ENCODE measurements at places on chromosomes 1 and 21.

DNA sequence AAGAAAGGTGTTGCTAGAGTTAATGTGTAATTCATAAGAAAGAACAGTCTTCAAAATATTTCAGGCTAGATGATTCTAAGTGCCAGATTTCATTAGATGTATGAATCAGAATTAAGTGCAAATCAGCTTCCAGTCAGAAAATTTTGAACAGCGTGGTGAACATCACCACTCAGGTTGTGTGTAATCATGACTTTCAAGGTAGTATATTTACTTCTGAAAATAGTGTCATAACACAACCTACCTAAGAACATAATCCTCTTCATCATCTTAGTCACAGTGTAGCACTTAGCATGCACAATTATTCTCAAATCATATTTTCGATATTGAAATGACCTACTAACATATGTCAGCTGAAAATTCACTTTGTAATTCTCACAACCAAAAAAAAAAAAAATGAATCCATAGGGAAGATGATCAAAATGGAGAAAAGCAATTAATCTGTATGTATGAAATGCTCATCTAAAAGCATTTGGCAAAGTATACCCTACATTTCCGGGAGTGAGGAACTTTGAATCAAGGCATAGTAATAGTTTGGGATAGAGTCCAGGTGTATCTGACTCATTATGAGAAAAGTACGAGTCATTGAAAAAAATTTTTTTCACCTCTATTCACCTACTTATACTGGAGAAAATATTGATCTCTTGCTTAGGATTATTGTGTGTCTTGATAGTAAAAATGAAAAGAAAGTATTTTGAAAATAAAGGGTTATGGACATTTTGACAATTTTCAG, 221.8 kb upstream of the CHRM3 start:
- DNase-seq: no peak

DNA sequence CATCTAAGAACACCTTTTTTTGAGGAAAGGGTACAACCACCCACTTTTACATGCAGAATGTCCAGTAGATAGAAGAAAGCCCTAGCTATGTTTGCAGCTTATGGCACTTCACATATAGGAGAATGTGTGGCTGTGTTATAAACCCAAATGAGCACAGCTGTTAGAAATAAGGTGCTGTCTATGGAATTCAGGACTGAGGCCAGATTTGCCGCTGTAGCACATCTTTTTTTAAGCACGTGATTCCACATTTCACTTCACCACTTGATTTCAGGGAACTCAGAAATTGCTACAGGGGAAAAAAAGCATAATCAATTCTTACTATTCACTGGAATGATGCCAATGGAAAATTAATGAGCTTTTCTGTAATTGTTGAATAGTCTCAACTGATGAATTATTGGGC, 147.2 kb upstream of the ADAMTS5 start:
- DNase-seq: no peak

DNA sequence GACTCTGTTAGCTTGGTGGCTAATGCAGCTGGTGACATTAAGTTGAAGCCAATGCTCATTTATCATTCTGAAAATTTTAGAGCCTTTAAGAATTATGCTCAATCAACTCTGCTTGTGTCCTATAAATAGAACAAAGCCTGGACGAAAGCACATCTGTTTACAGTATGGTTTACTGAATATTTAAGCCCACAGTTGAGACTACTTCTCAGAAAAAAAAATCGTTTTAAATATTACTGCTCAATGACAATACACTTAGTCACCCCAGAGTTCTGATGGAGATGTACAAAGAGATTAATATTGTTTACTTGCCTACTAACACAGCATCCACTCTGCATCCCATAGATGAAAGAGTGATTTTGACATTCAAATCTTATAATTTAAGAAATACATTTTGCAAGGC, 79.6 kb downstream of the NEGR1 start:
- DNase-seq: no peak

GRCh38 chr1:20073256-20073655, 3.3 kb downstream of the PLA2G5 start:
- DNase-seq: no peak

GRCh38 chr1:174204697-174205308, 45.5 kb downstream of the RABGAP1L start:
- DNase-seq: no peak

DNA sequence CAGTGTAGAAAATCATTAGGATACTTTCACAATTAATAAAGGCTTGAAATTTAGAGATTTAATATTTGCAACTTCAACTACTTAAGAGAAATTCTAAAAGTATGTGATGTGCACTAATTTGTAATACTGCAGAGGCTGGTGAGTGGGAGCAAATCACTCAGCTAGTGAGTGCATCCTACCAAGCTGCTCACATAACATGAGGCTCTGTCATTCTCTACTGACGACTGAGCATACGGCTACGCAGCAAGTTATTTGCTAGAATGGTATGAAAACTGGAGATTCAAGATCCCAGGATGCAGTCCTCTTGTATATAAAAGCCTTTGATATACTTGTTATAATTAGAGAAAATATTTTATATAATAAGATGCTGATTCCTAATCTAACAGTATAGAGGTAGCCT, 90.1 kb downstream of the ATP1B1 start:
- DNase-seq: no peak

Data from effector memory CD8-positive, alpha-beta T cell (primary cell).